ENCODE measurements at places on chromosomes 2 and 18.

DNA sequence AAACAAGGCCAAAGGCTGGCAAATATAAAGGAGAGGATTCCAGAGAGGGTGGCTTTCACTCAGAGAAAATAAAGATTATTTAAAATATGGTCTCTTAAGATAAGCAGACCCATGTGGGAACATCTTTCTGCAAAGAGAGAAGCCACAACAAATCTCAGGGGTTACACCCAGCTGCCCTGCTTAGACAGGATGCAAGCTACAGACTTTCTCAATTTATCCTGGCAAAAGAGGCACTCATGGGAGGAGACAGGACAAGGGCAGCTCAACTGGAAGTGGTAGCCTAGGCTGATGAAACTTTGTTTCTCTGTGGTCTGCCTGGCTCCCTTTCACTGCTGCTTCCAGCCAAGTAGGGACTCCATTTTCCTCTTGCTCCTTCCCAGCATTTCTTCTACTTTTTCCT lies 25.9 kb upstream of the SULT1C4 start:
- no peak for DNase-seq

DNA sequence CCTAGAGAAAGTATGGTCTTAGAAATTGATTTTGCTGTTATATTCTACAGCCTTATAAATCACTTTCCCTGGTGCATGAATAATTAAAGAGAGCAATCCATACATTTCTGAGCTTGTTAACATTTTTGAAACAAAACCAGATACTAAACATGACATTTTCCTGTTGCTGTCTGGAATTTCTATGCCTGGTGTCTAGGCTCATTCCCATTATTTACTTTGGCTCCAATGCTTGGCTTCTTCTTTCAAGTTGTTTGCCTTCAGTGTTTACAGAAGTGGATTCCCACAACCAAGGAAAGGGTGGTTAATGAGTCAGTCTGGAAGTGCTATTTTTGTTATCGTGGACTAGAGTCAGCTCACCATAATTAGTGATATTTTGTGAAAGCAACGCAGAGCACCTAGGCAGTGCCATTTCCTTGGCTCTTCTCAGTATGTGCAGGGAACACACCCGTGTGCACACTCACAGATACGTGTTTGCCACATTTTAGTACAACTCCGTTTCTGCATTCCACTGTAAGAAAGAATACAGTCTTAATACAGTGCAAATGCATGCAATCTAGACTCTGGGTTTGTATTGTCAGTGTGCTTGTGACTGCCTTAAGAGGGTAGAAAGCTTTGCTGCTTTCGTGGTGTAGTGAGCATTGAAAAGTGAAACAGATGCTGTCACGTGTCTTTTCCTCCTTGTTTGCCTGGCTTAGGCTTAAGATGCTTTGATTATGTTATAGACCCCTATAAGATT lies 185.0 kb upstream of the RASGRP3 start:
- DNase-seq, result peak; percentile 67

DNA sequence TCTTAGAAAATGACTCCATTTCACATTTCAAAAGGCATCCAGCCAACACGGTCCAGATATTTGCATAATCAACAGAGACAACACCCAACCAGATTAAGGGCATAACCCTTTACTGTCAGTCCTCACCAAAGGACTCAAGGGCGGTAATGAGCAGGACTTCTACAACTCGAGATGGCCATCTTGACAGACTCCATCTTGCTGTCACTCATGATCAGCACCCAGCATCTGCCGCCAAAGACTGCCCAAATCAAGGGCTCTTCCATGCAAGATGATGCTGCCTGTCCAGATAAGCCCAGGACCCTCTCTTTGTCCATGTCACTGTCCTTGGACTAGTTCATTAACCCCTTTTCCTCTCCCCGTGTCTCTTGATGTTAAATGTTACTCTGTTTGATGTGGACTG lies 77.9 kb downstream of the UXS1 start:
- no peak for DNase-seq

DNA sequence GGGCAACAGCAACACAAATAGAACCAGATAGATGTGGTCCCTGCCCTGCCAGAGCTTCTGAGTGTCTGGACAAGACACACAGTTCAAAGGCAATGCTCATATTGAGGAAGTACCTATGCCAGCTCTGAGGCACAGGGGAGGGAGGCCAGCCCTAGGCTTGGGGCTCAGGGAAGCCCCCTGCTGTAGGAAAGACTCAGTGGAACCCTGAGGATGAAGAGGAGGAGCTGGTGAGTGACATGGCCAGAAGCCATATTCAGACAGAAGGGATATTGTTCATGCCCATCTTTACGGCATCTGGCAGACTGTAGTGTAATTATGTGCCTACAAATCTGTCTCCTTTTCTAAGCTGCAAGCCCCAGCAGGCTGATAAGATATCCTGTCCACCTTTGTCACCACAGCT lies 8.8 kb downstream of the SIGLEC15 start:
- DNase-seq, result peak; percentile 30

- DNase-seq, result no peak
Observed at GRCh38 chr2:203692031-203692710, 14.3 kb upstream of the CD28 start.

DNA sequence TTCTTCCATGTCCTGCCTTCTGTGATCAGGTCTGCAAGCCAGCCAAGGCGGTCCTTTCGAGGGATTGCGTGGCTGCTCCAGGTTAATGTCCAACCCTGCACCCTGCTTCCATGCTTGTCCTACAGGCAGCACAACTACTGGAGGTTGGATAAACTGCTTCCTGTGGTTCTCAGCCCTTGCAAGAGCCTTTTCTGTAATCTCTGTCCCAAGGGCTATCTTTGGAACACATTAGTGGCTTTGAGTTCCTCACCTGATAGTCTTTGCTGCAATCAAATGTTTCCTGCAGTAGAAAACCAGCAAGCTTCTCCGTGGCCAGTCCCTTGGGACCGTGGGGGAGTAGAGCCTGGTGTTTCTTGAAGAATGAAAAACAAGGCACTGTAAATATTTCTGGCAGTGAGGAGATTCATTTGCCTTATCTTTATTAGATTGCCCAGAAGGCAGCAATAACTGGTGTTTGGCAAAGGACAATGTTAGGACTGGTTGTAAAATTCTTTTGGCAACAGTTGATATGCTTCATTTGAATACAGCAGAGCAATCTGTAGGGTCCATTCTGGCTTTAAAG lies 214.4 kb downstream of the FHOD3 start:
- DNase-seq, result no peak

DNA sequence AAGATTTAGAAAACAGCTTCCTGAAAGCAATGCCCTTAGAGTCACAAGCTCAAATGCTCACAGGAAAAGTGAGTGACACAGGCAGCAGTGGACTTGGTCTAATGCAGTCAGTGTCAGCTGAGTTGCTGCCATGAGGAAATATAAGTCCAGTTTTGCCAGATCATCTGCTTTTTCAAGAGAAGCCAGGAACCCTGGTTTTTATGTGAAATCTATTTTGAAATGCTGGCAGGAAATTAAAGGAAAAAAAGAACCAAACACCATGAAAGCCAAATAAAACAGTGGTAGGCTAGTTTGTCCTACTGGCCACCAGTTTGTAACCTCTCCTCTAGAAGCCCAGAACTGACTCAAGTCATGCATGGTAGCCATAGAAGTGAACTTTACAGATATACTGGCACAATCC lies 109.2 kb downstream of the THADA start:
- DNase-seq, result no peak

GRCh38 chr18:5582849-5583681 lies 39.3 kb upstream of the EPB41L3 start:
- no peak for DNase-seq

GRCh38 chr2:200795028-200795440 lies 16.7 kb upstream of the BZW1 start:
- no peak for DNase-seq

DNA sequence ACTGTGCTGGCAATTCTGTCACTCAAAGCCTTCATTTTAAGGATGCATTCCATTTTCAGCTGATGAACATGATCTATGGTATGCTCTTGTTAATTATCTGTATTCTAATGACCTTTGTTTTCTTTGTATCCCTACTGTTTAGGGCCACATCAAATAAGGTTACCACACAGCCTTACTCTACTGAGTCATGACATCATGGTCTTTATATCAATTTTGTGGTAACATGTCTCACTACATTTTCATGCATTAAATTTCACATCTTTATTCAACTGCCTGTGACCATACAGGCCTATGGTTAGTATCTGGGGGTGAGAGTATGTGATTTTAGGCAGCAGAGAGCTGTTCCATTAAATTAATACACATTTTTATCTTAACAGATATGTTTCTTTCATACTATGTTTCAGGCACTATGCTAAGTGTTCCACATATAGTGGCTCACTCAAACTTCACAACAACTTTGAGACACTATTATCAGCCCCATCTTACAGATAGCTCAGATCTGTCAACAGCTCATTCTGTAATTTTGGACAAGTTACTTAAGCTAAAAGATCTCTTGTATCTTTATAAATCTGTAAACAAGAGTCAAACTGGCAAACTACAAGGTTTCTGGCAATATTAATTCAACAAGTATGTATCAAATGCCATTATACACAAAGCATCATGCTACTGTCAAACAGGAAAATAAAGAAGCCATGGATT lies 18.0 kb downstream of the LRPPRC start:
- DNase-seq, result no peak

DNA sequence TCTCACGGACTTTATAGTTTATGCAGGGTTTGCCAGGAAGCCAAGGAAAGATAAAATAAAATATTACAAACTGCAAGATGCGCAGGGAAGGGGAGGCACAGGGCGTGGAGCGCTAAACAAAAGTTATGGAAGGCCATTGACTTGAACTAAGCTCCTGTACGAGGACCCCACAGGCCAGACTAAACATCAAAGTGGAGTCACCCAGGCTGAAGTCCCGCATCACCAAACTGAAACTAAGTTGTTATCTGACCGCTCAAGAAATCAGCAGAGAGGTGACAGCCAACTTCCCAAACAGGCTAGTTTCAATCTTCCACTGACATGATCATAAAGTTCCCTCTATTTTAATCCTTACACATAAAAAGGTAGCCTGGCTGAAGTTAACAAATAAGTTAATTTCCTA lies 90.5 kb upstream of the YWHAQ start:
- no peak for DNase-seq

DNA sequence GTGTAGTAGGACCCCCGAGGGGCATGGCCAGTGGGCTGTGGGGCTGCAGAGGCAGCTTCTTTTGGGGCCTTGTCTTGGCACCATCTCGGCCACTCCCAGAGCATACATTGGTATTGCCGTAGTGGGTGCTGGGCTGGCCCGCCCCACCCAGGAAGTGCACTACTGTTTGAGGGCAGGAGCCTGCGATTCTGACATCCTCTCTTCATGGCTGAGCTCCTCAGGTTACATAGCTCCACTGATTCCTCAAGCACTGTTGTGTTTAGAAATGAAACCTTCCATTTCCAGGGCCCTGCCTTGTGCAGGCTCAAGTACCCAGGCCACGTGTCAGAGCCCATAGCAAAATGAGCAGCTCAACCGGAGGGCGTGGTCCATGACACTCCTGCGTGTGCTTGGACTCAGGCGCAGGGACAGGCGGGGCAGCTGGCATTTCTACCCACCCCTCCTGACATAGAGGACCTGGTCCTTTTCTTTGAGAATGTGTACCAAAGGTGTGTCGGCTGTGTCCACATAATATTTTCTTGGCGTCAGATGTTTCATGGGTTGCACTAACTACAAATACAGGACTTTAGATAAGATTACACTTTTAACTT lies 67.9 kb downstream of the DGKD start:
- DNase-seq, result no peak

Data from NCI-H1092 treated with DMSO at 0.1 percent for 48 hours (cell line).